ENCODE measurements at places on chromosomes 12 and 14.

GRCh38 chr12:120882055-120882555 lies 22.1 kb downstream of the SPPL3 start:
- DNase-seq: no peak

DNA sequence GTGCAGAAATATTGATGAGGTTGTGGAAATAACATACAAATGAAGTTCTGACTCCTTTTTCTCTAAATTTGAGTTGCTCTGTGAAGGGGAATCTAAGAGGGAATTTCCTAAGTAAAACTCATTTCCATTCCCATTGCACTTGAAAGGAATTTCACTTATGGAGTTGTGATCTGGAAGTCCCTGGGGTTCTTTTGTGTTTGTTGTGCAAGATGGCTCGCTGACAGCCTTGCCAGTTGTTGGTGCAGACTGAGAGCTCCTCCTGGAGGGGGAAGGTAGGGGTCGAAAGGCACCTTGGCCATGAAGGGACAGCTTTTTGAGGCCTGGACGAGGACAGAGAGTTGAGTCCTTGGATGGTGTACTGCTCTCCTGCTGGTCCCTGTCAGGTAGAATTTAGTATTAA lies 72.0 kb downstream of the C12orf56 start:
- DNase-seq: no peak

GRCh38 chr12:53414756-53415417 lies 8.8 kb upstream of the AMHR2 start:
- no peak for DNase-seq

- DNase-seq: no peak
Observed at GRCh38 chr14:58584383-58584782, 53.4 kb upstream of the DACT1 start.

GRCh38 chr12:6347367-6348338 lies 5.8 kb upstream of the TNFRSF1A start:
- DNase-seq: no peak

DNA sequence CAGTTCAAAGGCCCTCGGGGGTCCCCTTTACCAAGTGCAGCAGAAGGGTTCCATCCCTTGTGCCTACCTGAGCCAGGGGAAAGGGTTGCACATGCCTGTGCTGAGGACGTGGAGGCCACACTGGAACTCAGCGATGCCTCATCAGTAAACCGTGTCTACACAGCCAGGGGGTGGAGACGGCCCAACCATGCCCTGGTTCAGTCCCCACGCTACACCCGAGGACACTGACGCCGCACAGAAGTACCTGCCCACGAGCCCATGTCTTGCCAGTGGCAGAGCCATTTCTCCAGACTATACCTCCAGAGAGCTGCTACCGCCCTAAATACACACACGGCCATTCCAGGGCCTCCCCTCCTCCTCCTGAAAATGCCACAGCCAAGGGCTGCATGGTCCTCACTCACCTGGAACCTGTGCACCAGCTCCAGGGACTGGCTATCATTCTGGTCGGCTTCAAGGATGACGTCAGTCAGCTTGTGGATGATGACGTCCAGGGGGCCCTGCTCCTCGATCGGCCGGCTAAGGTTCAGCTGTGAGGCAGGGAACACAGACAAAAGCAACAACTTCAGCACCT lies 93.4 kb downstream of the CHGA start:
- no peak for DNase-seq

GRCh38 chr14:24260026-24260779 lies 2.8 kb downstream of the TGM1 start:
- DNase-seq: no peak

DNA sequence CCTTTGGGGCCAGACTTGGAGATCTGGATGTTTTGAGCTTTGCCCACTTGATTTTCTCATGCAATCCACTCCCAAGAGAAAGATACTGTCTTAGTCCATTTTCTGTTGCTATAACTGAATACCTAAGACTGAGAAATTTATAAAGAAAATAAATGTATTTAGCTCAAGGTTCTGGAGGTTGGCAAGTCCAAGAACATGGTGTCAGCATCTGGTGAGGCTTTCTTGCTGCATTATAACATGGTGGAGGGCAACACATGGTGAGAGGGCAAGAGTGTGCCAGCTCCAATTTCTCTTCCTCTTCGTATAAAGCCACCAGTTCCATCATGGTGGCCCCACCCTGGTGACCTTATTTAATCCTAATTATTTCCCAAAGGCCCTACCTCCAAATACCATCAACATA lies 39.6 kb upstream of the NFKBIA start:
- DNase-seq: no peak

DNA sequence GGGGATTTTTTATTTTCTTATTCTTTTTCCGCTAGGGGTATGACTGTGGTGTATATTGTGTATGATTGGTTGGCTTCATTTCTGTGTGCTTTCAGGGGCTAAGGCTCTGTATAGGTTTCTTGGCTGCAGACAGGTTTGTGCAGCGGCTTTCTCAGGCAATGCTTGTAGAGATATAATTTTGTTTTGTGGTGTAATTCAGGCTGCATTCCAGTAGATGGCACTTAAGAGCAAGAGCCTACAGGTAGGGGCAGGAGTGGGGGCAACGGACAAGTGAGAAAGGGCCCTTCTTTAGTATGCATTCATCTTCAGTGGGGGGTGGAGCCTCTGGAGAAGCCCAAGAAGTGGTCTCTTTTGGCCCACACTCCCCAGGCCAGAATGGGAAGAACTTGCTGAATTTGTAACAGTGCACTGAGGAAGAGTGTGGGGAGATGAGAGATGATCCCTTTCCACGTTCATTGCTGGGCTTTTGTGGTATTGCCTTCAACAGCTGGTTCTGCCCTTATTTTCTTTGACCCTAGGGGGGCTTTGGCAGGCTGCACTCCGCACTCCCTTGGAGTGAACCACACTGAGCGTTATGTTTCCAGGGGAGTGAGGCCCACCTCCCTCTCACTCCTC lies 78.6 kb downstream of the IFNG-AS1 start:
- DNase-seq: no peak

DNA sequence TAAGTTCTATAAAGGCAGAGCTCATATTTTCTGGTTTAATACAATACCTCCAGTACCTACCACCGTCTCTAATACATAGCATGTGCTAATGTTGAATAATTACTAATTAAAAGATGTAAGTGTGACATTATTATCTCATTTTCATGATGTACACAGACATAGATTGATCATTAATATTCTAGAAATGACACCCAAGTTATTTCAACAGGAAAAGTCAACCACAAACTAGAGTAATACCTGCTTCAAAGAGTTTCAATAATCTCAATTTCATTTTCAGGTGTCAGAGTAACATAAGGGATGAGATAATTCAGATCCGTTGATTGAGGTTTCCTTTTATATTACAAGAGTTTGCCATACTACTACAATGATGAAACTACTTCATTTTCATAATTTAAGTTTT lies 388.9 kb downstream of the SOX5 start:
- no peak for DNase-seq

- no peak for DNase-seq
Observed at GRCh38 chr12:65300679-65301349, 22.3 kb downstream of the MSRB3 start.

- DNase-seq: no peak
Observed at GRCh38 chr14:90614696-90615516, 201.3 kb downstream of the TTC7B start.

DNA sequence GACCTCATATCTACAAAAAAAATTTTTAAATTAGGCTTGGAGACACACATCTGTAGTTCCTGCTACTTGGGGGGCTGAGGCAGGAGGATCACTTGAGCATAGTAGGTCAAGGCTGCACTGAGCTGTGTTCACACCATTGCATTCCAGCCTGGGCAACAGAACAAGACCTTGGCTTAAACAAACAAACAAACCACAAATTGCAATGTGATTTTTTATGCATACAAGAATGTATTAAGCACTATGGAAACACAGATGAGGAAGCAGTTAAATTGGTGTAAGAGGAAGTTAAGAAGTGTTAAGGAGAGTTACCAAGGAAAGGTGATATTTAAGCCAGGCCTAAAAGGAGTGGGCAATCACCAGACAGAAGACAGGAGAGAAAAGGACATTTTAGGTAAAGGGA lies 83.6 kb upstream of the HECTD1 start:
- no peak for DNase-seq

- no peak for DNase-seq
Observed at GRCh38 chr14:73660511-73660910, 15.7 kb downstream of the DNAL1 start.

DNA sequence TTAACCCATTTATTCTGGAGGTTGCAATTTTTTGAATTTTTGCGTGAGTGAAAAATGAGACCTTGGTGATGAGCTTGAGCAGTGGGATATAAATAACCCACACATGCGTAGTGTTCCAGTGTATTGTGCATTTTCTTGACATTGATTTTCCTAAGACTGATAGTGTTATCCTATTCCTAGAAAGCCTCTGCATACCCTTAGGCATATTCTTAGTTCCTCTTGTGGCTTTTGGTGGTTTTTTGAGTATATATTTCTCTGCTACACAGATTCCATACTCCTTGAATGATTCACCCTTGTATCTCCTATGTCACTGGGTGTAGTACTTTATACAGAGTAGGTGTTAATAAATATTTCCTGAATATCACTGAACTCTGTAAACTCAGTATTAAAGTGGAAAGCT lies 363.4 kb upstream of the PDE3A start:
- DNase-seq: no peak

DNA sequence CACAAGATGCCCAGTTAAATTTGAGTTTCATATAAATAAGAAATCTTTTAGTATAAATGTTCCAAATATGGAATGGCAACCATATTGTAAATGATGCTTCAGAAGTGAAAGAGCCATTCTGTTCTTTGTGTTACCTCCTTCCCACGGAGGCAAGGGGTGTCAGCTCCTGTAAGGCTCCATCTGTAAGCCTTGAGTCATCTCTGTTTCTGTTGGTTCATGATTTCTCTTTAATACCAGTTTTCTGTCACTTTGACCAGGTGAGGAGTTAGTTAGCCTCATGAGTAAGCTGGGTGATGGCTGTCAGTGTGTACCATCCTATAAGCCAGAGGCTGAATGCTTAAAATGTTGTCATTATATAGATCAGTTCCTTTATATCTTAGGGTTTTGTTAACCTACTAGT lies 61.9 kb downstream of the TMEM30B start:
- no peak for DNase-seq

DNA sequence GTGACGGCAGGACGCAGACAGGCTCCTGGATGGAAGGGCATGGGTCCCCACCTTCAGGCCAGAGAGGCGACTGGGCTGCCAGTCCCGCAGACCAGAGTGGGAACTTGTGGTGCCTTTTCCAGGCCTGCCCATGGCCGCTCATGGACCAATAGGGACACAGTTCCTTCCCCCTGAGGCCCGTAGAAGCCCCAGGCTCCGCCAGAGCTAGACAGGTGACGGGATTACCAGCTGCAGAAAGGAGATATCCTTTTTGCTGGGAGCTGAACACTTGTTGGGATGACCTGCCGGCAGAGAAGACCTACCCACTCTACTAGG lies 73.6 kb upstream of the RASSF8 start:
- DNase-seq: no peak

DNA sequence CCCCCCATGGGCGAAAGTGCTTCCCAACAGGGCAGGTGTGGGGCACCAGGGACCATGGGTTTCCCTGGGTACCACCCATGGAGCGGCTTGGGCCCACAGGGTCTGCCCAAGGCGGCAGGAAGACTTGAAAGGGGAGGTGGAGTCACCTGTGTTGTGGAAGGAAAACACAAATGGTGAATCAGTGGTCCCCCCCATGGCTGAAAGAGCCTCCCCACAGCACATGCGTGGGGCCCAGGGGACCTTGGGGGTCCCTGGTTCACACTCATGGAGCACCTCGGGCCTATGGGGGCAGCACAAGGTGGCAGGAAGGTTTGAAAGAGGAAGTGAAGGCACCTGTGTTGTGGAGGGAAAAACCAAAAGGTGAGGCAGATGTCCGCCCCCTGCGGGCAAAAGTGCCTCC lies 581.9 kb downstream of the ALG10 start:
- DNase-seq: no peak

- DNase-seq: no peak
Observed at GRCh38 chr14:93946104-93946503, 19.0 kb downstream of the FAM181A start.

DNA sequence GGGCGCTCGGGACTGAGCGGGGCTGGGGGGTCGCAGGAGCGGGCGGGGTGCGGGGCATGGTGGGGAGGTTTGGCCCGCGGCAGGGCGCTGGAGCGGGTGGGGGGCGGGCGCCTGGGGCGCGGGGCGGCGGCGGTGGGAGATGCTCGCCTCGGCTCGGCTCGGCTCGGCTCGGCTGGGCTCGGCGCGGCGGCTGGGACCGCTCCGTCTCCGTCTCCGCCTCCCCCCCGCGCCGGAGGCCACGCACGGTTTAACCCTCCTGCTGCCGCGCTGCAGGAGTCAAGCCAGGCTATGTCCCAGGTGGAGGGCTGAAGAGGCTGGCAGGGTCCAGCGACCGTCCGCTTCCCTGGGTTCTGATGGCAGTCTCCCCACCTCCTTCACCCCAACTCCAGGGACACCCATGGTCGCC lies at the start of gene PIANP:
Gene PIANP, minus strand, starts transcription at position 170 of the 406 bp plus-strand sequence. CDS start 2,754 bp downstream, outside the sequence.
- DNase-seq: no peak

GRCh38 chr14:94001501-94002396 lies 4.6 kb downstream of the CCDC197 start:
- peak; percentile 58 for DNase-seq

- no peak for DNase-seq
Observed at GRCh38 chr14:95915330-95915729, 38.7 kb downstream of the TUNAR start.

DNA sequence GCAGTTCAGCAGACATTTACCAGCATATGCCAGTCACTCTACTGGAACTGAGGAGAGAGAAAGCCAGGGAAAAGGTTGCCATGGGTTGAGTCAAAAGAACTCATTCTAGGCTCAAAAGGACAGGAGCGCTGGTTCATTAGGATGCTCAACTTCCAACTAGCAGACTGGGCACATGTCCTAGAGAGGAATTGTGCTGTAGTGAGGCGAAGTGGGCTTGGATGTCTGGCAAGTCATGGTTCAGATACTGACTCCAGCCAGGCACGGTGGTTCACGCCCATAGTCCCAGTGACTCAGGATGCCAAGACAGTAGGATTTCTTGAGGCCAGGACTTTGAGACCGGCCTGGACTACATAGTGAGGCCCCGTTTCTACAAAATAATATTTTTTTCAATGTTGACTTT lies 281.5 kb downstream of the CACNA1C start:
- DNase-seq: peak; percentile 37

- no peak for DNase-seq
Observed at GRCh38 chr12:575129-575502, 88.1 kb downstream of the NINJ2 start.

- DNase-seq: no peak
Observed at GRCh38 chr12:26623136-26623535, 209.9 kb downstream of the ITPR2 start.

Data from globus pallidus (tissue), 1 donor.